SW480 (cell line): ENCODE measurements at places on chromosomes 12 and 14.

DNA sequence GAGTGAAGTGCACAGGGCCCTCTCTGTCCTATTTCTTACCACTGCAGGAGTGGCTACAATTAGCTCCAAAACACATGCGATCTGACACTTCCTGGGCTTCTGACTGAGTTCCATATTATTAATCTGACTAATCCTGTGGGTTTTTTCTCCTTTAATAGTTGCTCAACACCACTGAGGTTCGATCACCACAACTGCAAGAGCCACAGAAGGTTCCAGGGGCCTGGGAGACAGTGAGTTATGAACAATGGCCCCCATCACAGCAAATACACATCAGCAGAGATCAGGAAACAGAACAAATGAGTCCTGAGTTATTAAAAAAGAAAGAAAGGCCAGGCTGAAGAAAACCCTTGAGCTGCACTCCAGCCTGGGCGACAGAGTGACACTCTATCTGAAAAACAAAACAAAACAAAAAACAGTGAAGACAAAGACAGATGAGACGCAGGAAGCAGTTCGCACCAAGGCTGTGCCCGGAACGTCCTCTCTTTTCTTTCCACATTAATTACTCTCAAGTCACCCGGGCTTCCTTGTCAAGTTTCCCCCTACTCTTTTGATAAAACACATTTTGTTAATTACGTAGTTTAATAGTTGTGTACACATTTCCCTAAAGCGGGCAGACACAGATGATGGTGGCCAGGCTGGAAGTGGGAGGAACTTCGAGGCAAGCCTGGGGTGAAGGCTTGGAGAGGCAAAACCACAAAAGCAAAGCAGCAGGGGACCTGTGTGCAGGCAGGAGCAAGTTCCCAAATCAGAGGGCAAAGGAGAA is 42.7 kb downstream of the CDC42BPB start:
- DNase-seq, result no peak

GRCh38 chr12:44358636-44359035 is 517.5 kb downstream of the NELL2 start:
- DNase-seq, result no peak

- DNase-seq, result no peak
Observed at GRCh38 chr12:22355011-22355580, 20.6 kb upstream of the ST8SIA1 start.

DNA sequence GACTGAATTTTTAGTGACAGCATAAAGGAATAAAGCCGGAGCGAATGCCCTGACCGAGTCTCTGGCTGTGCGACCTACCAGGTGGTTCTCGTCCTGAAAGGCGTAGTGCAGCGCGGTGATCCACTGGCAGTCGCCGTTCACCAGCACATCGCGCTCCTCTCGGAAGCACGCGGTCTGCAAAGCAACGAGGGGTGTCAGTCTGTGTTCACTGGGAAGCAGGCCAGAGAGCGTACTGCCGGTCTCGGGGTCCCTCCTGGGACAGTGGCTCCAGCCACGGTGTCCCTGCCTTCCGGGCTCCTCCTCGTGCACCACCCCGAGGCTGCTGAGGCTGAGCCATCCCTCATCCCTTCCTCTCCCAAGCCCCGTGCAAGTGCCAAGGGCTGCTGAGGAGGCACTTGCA is 53.5 kb downstream of the CDC42BPB start:
- no peak for DNase-seq

DNA sequence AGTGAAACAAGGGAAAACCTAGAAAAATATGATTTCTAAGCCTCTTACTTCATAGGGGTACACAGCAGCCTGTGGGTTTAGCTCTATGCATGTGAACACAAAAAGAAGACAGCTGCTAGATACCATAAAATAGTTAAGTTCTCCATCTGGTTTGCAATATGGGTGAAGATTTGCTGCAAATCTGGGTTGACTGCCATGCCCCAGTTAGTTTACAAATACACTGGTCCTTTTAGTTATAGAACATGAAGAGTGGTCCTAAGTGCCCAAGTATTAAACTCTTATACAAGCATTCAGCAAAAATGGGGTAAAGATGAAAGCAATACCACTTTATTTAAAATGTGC is 176.1 kb downstream of the AEBP2 start:
- DNase-seq, result no peak

DNA sequence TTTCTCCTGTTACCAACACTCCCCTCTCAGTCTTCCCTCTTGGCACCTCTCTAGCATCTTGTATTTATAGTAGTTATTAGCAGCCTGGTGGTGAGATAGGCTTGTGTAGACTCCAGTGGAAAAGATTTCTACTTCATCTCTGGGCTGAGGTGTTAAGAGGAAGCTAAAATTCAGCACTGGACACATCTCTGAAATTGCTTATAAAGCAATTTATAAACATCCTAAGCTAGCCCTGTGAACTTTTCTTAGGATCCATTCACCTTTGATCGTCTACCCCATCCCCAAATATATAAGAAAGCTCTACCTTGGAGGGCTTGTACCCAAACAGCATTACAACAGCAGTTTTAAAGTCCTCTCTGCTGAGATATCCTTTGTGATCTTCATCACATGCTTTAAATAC is 928 bp downstream of the EFCAB11 start:
- DNase-seq, result no peak

GRCh38 chr14:100037353-100037752 is 27.9 kb upstream of the EVL start:
- DNase-seq, result no peak

DNA sequence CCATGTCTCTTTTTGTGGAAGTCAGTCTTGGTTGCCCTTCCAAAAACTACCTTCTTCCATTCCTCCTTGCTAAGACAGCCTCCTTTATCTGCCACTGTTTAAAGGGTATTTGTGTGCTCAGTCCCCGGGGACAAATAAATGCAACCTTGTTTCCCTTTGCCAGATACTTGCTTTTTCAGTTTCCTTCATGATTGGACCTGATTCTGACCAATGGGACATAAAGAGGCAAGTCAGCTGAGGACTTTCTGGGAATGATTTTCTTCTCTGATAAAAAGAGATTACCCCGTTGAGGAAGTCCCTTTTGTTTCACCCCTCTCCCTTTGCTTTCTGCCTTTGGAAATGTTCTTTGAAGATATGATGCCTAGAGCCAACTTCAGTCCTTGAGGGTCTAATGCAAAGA is 7.4 kb upstream of the TUBA1B start:
- no peak for DNase-seq

GRCh38 chr12:75505706-75506312 is 5.6 kb downstream of the KRR1 start:
- no peak for DNase-seq

DNA sequence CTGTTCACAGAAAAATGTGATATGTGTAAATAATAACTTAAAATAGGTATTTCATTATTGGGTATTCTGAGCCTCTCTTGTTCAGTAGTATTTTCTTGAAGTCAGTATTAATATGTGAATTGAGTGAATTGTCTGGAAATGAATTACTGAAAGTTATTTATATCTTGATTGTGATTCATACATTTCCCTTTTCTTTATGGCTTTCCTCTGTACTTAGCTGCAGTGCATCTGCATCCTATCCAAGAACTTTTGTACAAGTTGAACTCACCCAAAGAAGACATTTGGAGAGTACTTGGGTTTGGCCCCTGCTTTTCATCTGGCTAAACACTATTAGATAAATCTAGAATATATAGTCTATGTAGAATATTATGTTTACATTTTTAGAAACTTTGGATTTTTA is 326.0 kb downstream of the RAD51B start:
- no peak for DNase-seq

GRCh38 chr12:75116646-75117198 is 92.9 kb downstream of the KCNC2 start:
- DNase-seq, result no peak

DNA sequence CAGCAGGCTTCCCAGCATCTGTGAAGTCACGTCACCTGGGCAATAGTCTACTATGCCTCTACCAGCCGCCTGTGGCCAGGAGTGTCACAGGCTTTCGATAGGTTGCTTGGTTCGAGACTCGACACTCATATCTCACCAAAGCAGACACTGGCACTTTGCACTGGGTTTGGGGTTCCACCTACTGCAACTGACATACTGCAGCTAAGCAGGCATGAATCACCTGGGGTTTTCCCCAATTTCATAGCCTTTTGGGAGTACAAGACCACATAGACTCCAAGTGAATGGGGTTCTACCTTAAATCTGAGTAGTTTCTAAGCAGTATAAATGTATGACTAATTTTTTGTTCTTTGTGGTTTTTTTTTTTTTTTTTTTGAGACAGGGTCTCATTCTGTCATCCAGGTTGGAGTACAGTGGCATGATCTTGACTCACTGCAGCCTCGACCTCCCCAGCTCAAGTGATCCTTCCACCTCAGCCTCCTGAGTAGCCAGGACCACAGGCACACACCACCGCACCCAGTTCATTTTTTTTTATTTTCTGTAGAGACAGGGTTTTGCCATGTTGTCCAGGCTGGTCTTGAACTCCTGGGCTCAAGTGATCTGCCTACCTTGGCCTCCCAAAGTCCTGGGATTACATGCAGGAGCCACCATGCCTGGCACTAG is 32.1 kb downstream of the DMAC2L start:
- DNase-seq, result no peak

DNA sequence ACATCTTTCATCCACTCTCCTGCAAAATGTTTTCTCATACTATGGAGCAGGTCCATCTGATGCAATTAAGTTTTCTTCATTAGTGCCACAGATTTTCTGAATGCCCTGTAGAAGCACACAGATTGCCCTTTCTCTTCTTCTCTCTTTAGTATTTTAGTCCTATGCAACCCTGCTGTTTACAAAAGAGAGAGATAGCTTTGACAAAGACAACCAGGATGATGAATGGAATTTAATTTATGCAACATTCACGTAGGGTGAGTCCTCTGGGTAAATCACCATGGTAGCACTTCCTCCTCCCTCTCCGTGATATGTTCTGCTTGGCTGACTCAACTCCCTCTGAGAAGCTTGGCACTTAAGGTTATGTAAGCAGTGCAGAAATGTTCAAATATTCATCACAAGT is 400.9 kb upstream of the PDE3A start:
- peak; percentile 28 for DNase-seq

GRCh38 chr14:35915185-35915584 is 89.0 kb downstream of the BRMS1L start:
- DNase-seq, result no peak

DNA sequence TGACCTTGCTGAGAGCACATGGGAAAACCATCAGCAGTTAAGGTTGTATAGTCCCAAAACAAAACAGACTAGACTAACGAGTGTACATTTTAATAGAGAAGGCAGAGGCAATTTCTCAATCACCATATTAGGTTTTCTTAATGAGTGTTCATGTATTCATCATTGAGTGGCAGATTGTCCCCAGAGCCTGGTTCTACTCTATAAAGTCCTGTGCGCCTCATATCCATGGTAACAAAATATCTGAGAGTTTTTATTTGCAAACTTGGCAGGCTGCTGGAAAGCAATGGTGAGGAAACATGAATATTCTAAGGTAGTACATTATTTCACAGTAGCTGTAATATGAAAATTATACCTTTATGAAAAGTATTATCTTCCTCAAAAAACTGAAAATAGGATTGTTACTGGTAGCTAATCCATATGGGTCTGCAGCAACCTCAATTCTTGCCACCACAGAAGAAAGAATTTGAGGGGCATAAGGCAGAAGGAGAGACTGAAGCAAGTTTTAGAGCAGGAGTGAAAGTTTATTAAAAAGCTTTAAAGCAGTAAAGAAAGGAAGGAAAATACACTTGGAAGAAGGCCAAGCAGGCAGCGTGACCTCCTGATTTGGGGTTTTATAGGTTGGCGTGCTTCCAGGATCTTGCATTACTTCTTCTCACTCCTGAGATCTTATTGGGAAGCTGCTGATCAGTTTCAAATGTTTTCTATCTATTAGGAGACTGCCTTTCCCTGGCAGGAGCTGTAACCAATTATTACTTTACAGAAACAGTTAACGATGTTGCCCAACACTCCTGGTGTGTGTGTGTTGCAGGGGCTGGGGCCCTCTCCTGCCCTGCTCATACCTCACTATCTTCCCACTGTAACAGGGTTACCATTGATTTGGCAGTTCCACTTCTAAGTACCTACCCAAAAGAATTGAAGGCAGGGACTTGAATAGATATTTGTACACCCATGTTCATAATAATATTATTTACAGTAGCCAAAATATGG is 154.0 kb upstream of the NUDT4 start:
- DNase-seq, result no peak

DNA sequence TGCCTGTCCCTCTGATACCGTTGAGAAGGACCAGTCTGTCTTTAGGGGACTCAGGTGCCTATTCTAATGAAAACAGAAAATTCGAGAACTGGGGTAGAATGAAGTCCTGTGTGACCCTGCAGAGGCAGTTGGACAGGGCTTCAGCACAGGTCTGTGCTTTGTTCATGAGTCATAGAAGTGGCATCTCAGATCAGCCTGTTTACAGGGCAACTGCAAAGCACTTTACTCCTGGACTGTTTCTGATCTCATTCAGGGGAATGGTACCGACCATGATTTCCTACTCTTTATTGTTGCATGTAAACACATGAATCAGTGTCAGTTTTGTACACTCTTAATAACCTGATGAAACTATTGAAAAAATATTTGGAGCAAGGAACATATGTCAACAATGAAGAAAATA is 1517.0 kb downstream of the AACS start:
- DNase-seq, result peak; percentile 2

DNA sequence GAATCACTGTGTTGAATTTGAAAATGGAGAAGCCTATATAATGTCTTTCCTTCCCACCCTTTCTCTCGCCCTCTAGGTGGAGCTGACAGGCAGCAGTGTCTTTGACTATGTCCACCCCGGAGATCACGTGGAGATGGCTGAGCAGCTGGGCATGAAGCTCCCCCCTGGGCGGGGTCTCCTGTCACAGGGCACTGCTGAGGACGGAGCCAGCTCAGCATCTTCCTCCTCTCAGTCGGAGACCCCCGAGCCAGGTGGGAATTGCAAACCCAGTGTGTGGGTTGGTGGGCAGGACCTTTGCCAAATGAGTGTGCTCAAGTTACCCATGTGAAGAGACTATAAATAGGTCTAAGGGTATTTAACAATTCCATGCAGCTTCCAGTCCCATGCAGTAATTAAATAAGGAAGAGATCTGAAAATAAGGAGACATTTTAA is 274.7 kb downstream of the EGLN3 start:
- DNase-seq, result peak; percentile 69

DNA sequence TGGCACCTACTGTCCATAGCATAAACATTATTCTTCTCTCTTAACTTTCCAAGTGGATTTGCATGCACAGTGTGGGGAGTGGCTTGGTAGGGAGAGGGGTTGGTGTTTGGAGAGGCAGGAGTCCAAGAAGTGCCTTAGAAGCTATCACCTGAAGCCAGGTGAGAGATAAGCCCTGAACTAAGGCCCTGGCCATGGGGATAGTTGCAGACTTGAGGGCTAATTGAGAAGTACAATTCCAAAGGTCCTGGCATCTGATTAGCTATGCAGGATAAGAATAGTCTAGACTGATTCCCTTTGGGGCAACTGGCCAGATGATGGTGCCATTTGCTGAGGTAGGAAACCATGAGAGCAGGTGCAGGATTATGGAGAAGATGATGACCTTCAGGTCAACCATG is 2.0 kb upstream of the PCK2 start:
- no peak for DNase-seq

DNA sequence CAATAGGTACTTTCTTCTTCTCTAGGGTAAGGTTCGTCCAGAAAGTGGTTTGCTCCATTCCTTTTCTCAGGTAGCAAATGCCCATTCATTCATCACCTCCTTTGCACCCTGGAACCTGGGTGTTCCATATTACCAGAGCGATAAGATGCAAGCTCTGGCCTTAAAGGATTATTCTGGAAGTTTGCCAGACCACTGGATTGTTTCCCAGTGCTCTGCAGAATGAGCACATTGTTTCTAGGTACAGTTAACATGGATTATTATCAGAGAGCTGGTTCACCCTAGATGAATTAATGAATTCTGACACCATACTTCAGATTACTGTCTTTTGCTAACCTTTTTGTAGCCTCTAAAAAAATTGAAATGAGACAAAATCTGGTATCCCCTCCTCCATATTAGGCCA is 170.9 kb upstream of the BMP4 start:
- DNase-seq, result no peak

GRCh38 chr12:85076688-85077430 is 40.7 kb downstream of the LRRIQ1 start:
- peak; percentile 82 for DNase-seq
